ENCODE measurements at places on chromosomes 5 and 9.
A peak's percentile ranks its signal among the peaks of the same experiment; 100 is the strongest.

GRCh38 chr5:159017786-159018185 is 81.9 kb downstream of the EBF1 start:
- DNase-seq: peak; percentile 74

- no peak for DNase-seq
Measured at GRCh38 chr9:104903609-104904008, 24.3 kb downstream of the ABCA1 start.

DNA sequence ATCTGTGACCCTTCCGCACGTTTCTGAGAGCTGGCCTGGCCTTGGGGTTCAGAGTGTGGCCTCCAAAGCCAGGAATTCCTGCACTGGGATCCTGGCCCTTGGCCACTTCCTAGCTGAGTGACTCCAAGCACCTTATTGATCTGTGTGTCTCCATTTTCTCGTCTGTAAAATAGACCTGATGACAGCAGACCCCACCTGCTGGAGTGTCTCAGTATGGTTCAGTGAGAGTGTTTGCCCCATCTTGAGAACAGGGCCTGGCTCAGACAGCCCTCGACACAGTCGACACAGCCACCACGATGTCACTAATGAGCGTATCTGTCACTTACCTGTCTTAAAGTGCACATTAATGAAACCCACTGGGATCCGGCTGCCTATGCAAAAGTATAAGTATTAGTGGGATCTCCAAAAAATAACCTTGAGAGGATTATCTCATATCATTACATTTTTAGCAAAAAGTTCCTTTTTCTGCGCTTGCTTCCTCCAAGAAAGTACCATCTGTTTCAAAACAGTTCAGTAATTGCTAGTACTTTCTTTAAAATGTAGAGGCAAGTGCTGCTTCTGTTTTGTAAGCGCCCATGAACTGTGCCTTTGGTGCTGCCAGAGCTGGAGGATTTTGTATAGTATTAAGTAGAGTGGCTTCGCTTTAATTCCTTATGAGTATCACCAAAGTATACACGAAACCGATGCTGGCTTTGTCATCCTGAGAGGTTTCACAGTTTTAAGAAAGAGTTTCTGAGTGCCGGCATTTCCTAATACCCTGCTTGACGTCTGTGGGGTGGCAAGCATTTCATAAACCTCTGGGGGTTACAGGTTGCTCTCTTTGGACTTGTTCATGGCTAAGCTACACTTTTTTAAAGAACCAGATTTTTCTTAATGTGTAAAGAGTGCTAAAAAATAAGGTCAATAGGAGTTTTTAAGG is 31.7 kb downstream of the UBE2QL1 start:
- no peak for DNase-seq

DNA sequence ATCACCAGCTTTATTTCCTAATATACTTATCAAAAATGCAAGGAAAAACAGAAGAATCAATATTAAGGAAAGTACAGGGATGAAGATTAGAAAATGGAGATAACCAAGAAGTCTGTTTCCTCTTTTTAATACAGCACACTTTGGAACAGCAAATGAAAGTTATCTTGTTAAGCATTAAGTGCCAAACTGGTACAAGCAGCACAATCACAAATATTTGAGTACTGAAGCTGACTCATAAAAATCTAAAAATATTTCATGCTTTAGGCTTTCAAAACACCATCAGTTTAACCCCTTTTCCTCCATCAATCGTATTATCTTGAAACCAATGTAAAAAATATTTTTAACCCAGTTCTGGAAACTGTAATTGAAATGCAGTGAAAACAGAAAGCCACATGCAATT is 2.7 kb downstream of the FBXW11 start:
- peak; percentile 24 for DNase-seq

GRCh38 chr5:43412156-43412555 is at the start of gene CCL28:
Gene CCL28, minus strand, starts transcription at chr5:43412391. Its CDS starts 75 bp downstream, at chr5:43412316.
- DNase-seq: no peak

DNA sequence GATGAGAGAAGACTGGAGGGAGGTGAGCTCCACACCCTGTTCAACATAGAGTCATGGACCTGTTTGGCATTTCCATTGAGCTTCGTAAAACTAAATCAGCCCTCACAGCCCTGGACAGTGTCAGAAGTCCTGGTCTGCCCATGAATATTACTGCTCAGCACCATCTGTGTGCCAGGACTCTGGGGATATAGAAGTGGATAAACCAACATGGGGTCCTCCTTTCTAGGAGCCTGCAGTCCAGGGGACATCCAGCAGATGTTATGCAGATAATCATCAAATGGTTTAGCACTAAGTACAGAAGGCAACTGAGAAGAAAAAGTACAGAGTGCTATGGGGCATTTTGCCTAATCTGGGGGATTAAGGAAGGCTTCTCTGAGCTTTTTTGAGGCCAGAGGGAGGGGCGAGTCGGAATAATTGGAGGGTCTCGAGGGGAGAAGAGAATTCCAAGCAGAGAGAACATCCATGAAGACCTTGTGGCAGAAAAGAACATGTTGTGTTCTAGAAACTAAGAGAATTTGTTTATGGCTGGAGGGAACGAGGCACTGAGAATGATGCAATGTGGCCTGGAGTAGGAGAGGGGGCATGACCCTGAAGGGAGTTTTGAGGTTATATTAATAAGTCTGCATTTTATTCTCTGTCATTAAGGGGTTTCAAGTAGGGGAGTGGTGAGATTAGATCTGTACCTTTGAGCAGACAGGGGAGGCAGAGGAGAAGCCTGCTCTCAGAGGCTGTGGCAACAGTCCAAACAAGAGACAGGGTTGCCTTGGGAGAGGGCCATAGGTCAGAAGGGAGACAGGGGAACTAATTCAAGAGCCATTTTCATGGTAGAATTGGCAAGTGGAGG is 63.5 kb upstream of the SLC2A8 start:
- no peak for DNase-seq

GRCh38 chr9:18798508-18799290 is 234.3 kb downstream of the SAXO1 start:
- no peak for DNase-seq

GRCh38 chr9:116456490-116457088 is 230.5 kb upstream of the TRIM32 start:
- no peak for DNase-seq

DNA sequence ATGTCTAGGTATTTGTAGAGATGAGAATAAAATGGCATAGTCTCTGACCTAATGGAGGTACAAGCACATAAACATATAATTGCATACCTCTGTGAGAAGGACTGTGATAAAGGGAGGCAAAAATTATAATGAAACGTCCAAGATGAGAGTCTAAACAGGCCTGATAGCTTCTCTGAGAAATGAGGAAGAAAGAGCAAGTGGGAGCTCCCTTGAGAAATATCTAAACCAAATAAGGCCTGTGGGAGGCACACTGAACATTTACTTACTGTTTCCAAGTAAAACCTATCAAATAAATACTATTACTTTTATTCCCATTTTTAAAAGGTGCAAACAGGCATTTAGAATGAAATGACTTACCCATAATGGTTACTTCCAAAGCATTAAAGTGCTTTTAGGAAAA is 125.6 kb upstream of the PAPPA start:
- DNase-seq: no peak

GRCh38 chr9:96061293-96061987 is 185.9 kb downstream of the ERCC6L2 start:
- peak; percentile 70 for DNase-seq

DNA sequence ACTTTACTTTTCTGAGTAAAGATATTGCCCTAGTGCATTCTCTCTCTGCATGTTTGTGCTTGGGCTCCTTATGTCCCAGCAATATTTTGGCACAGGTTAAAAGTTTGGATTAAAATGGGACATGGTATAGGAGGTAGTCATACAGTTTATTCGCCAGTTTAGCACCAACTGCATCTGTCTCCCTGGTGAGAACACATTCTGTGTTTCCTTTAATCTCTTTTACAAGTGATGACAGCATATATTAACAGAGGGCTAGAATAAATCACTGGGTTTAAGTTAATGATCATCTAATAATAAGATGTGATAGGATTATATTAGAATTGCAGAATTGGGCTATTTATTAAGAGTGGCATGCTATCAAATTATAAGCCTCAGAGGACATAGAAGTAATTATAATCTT is 550.1 kb downstream of the LRRC70 start:
- DNase-seq: no peak

- DNase-seq: no peak
Measured at GRCh38 chr5:168607946-168608345, 28.8 kb upstream of the PANK3 start.

Data from suppressor macrophage treated with lipopolysaccharide for 4 hours (primary cell).